ENCODE measurements at places on chromosomes 4 and X.

- DNase-seq = no peak
Measured at GRCh38 chr4:89403826-89404225, 96.2 kb upstream of the GPRIN3 start.

- no peak for DNase-seq
Measured at GRCh38 chrX:133749370-133749769, 236.0 kb downstream of the GPC3 start.

DNA sequence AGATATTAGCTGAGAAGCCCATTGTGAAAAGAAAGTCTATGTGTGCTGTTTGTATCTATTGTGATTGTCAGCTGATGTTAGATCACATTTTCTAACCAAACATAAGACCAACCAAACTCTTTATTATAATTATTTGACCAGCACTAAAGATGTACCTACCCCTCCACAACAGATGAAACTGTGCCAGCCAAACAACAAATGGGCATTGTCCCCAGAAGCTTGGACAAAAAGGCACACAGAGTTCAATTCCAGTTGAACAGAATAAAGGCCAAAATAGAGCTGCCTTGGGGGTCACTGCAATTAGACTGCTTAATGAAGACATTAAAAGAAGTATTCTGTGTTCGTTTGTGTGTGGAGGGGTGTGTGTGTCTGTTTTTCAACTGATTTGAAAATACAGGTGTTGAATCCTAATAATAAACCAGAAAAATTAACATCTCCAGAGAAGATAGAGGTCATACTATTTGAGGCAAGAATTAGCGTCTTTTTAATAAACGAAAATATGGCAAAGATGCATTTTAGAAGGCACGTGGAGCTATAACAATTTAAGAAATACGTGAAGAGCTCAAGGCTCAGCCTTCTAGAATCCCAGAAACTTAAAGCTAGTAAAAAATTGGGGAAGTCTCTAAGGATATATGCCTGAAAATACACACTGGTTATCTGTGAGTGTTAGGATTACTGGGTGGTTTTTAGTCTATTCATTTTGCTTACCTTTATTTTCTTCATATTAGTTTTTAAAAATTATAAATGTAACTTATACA, 2.2 kb downstream of the SPP1 start:
- DNase-seq = no peak

GRCh38 chrX:47178337-47178736, 15.3 kb upstream of the UBA1 start:
- no peak for DNase-seq

DNA sequence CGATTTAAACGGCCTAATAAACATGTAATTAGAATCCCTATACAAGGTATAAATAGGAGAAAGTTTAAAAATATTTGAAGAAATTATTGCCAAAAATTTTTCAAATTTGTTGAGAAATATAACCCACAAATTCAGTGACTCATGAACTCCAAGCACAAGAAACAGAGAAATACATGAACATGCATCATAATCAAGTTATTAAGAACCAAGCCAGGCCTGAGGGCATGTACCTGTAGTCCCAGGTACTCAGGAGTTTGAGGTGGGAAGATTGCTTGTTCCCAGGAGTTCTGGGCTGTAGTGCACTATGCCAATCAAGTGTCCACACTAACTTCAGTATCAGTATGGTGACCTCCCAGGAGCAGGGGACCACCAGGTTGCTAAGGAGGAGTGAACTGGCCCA, 341.9 kb downstream of the CAMK2D start:
- no peak for DNase-seq

- no peak for DNase-seq
Measured at GRCh38 chr4:23779839-23780238, 110.0 kb downstream of the PPARGC1A start.

DNA sequence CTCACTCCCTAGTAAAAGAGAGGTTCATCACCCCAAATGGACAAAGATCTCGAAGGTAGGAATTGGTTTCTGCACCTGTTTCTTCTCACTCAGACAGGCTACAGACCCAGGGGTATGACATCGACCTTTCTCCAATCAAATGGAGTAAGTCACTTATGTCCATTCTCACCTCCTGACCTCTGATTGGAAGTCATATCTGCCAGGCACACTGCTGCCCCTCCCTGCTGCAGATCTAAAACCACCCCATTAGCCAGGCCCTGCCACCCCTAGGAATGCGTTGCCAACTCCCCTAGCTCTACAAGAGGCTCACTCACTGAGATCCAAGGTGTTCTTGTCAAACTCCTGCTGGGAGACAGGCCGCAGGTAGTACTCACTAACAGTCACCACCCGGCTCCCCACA, 6.8 kb downstream of the GPKOW start:
- DNase-seq = no peak

- no peak for DNase-seq
Measured at GRCh38 chr4:127347936-127348335, 284.8 kb upstream of the INTU start.

GRCh38 chr4:148557793-148558192, 115.6 kb upstream of the NR3C2 start:
- no peak for DNase-seq

- DNase-seq = no peak
Measured at GRCh38 chrX:111159232-111159631, 63.2 kb downstream of the PAK3 start.

DNA sequence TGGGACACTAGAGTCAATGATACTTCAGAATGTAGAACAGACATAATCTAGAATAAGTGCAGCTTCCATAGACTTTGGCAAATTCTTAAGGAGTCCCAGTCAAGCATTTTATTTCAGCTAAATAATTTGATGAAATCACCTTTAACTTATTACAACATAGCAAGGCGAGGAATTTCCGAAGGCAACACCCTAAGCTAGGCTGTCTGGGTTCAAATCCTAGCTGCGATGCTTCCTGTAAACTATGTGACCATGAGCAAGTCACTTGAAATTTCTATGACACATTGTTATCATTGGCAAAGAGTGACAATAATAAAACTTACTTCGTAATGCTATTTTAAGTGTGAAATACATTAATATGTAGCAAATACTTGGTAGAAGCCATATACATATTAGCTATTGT, 679.1 kb downstream of the DMD start:
- DNase-seq = peak; percentile 11

- DNase-seq = no peak
Measured at GRCh38 chr4:101954975-101955678, 164.6 kb downstream of the BANK1 start.

DNA sequence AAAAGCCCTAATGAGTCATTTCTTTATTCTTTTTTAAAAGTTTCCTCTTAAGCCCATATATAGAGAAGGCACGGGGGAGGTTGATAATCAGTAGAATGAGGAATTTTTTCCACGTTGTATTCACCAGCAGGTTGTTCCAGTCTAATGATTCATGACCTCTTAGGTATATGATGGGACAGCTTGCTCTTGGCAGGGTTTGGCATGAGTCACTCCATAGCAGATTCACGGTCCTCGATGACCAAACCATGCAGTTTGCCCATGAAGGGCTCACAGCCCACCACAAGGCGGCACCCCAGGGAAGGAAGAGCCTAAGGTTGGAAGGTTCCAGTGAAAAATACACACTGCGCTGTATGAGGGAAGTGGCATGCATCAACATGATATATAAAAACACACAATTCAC, 623.8 kb upstream of the DIPK2B start:
- peak; percentile 92 for DNase-seq

- no peak for DNase-seq
Measured at GRCh38 chr4:47829438-47829837, 8.4 kb downstream of the CORIN start.

- DNase-seq = no peak
Measured at GRCh38 chr4:19831644-19832285, 419.9 kb upstream of the SLIT2 start.

GRCh38 chrX:24245202-24245601, 68.7 kb downstream of the SUPT20HL2 start:
- DNase-seq = no peak

GRCh38 chr4:153825691-153826090, 36.8 kb upstream of the SFRP2 start:
- DNase-seq = no peak

DNA sequence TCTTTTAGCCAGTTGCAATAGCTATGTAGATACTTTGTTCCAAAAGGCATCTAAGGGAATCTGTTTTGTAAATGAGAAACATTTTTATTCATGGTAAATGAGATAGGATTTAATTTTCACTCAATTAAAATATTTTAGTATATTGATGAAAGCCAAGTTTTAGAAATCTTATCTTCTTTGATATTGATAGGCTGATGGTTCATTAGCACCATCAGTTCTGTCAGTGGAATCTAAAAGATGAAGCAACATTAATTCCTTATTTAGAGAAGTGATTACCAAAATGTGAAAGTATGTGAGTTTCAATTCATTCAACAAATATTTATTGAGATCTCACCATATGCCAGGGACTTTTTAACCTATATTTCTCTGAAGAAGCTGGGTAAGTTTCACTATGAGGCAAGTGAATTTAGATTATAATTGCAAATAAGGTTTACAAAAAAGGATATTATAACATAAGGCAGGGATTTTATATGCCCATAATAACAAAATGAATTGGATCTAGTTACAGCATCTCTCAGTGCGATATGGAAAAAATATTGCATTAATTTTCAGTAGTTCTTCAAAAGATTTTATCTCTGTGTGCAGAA, 79.3 kb downstream of the GABRB1 start:
- no peak for DNase-seq

Data from endothelial cell of umbilical vein (primary cell).